ENCODE measurements at places on chromosomes 5 and 9. TPM values are rescaled to one million over a fixed set of nuclear protein-coding genes. Genes with fewer than 3 reads are reported as not detected.
A peak's percentile ranks its signal among the peaks of the same experiment; 100 is the strongest.

GRCh38 chr5:178259623-178260536 lies 27.3 kb upstream of the PHYKPL start:
- DNase-seq = no peak

DNA sequence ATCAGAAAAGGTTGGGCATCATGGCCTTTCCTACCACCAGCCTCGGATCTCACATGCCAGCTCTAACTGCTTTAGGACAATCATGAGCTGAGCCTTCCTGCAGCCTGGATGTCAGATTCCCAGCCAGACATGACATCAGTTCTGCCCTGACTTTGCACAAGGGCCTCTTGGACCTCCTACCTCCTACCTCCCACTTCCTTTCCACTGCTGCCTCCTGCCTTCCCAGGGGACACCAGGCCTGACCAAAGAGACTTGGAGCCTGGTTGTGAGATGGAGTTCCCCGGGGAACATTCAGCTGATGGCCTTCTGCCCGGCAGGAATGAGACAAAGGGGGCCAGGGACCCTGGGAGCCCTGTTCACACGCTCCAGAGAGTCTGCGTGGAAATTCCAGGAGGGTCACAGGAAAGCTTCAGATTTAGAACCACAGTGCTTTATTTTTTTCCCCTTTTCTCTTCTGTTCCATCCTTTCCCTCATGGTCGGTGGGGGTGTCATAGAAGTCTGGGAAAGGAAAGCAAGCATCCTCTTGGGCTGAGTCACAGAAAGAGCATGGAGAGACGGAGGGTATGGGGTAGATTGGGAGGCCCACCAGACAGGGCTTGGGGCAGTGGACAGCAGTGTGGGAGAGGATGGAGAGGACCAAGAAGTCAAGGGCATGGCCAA lies 35.4 kb upstream of the IL17B start:
- no peak for DNase-seq

DNA sequence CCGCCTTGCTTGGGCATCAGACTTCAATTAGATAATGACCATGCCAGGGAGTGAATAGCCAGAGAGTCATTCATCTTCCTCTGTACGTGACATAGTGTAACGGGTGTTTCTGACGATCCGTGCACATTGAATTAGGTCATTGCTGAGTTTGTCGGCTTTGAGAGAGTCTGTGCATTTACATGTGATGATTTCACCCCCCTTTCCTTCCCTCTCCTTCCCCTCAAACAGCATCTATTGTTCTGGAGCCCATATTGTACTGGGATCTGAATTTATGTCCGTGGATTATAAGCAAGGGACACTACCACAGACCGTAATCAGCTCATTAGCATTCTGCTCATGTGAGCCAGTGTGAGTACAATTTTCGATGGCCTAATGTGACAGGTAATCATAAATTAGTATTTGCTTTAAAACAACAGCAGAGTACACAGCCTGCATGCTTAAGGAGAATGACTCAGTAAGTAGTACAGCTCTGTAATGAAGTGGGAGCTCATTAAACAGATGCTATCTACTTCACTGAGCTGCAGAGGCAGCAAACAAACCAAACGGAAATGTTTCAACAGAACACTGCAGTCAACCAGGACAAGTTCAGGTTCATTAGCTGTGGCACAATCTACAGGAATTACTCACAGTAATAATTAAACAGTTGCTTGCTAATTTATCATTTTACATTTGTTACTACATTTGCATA lies 302.1 kb downstream of the CSNK1G3 start:
- DNase-seq = no peak

DNA sequence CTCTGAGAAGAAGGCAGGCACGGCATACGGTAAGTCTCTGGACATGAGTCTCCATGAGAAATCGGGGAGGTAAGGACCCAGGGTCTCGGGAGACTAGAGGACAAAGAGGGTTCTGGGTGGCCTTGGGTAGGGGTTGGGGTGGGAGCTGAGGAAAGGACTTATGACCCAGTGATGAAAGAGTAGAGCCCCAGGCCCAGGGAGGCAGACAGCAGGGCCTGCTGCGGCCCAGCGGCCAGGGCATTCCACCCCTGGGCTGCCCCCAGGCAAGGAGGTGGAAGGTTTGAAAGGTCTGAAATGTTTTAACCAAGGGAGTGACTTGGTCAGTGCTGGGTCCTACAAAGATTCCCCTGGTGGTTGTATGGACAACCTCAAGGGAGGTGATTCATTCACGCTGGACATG lies 89.1 kb downstream of the CRB2 start:
- DNase-seq = no peak

GRCh38 chr9:116208417-116209232 lies 55.0 kb downstream of the PAPPA start:
- no peak for DNase-seq

GRCh38 chr5:83001796-83002381 lies 75.3 kb downstream of the TMEM167A start:
- no peak for DNase-seq

- DNase-seq = no peak
Measured at GRCh38 chr9:36945999-36946398, 88.1 kb downstream of the PAX5 start.

- DNase-seq = no peak
Measured at GRCh38 chr5:177198738-177199137, 65.2 kb downstream of the NSD1 start.

GRCh38 chr5:89421035-89421434 lies 538.1 kb upstream of the MEF2C start:
- no peak for DNase-seq

DNA sequence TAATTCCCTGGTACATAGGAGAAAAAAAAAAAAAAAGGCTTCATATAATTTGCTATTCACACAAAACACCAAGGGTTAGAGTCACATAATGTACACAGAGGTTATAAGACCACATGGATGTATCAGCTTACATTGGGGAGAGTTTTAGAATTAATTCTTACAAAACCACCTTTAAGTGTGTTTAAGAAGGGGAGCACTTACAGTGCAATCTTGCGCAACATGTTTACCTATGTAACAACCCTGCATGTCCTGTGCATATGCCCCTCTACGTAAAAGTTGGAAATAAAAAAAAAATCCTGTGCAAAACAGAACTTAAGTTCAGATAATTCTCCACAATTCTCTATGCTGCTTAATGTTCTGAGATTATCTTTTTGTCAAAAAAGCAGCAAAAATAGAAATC lies 190.0 kb downstream of the DENND1A start:
- no peak for DNase-seq

GRCh38 chr5:159519365-159519764 lies 189.1 kb upstream of the IL12B start:
- DNase-seq = no peak

DNA sequence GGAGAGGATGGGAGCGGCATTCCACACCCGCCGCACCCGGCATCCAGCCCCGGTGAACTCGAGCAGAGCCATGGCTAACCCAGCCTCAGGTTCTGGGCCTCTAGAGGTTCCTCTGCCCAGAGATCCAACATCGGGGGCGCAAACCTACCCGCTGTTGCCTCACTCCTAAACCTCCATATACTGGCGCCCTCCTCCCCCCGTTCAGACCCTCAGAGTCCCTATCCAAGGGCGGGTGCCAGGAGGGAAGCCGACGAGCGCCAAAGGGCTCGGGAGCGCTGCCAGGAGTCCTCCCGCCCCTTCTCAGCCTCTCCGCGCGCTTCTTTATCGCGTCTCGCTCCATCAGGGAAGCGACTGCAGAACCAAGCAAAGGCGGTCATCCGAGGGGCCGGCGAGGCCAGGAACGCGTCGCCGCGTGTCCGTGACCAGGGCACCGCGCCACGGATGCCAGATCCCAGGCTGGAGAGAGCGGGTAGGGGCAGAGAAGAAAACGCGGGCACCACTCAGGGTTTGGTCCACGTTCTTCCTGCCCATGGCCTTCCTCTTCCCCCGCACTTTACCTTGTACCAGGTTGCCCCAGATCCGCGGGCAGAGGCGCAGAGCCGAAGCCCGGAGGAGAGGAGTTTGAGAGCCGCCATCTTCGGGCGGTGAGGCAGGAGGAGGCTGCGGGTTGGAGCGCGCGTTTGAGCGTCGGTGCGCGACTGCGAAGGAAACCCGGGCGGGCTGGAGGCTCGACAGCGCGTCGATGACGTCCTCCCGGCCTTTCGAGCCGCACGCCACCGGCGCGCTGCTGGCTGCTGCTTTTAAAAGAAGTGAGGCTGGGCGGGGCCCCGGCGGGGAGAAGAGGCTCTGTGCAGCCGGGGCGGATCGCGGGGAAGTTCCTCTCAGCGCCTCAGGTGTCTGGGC lies at the start of gene OXCT1:
TSS of gene OXCT1 (minus strand) at position 702 of the 903 bp plus-strand sequence. CDS start at position 635, 67 bp downstream.
- DNase-seq = peak; percentile 67

DNA sequence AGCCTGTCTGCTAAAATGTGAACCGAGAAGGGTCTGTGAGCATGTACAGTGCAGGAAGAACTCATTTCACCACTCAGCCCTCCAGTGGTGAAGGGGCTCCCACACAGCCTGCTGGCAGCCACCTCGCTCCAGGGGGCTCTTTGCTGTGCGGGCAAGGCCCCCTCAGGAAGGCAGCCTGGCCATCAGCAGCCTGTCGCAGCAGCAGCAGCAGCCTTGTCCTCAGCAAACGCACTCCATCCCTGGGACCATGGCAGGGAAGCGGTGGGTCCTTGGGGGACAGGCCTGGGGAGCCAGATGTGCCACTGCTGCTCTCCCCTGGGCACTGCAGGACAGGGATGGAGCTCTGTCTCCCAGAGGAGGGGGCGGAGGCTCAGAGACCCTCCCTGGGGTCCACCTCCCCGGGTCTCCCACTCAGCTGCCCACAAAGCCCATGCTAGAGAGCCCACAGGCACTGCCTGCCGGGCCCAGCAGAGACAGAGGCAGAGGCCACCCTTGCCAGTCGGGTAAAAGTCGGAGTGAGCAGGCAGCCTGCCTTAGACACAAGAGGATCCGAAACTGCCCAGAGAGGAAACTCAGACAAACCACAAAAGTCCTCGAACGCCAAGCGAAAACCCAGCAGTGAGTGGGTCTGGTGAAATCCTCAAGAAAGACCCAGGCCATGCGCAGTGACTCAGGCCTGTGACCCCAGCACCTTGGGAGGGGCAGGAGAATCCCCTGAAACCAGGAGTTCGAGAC lies 8.0 kb downstream of the BRD3 start:
- DNase-seq = no peak

DNA sequence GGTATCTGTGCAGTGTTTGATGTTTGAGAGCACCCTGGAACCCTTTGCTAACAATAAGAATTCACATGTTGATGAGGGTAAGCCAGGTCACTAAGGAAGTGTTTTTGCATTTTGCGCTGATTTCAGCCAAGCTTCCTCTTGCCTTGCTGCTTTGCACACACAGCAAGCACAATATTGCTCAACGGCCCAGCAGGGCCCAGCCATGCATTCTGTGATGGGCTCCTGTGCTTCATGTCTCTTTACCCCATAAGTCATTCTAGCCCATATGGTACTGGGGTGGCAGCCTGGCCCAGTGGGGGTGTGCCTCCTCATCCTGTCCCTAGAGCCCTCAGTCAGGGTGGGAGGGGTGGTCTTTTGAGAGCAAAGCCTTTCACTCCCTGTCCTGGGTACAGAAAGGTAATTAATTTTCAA lies 481.3 kb downstream of the GADD45G start:
- DNase-seq = no peak

- no peak for DNase-seq
Measured at GRCh38 chr9:92064711-92065110, 50.5 kb downstream of the SPTLC1 start.

- no peak for DNase-seq
Measured at GRCh38 chr9:113589407-113589806, 125.9 kb downstream of the RGS3 start.

- DNase-seq = no peak
Measured at GRCh38 chr5:169670769-169671525, 33.9 kb downstream of the DOCK2 start.

DNA sequence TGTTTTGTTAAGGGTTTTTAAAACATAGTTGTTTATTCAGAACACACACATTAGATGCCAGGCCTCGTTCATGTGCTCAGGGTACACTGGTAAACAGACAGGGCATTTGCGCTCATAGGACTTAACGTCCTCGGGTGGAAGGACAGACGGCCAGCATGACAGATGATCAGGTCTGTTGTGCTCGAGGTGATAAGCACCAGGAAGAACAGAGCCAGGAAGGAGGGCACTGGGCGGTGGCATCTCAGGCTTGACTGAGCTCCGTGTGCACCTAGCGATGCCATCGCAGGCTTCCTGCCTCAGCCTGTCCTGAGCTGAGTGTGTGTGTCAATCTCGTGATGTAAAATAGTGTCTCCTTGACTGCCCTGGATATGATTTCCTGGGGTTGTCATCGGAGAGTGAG lies 96.5 kb downstream of the EHMT1 start:
- DNase-seq = no peak

GRCh38 chr9:32293091-32293490 lies 91.4 kb upstream of the ACO1 start:
- no peak for DNase-seq

GRCh38 chr5:22056601-22057000 lies 796.5 kb downstream of the CDH12 start:
- DNase-seq = no peak

DNA sequence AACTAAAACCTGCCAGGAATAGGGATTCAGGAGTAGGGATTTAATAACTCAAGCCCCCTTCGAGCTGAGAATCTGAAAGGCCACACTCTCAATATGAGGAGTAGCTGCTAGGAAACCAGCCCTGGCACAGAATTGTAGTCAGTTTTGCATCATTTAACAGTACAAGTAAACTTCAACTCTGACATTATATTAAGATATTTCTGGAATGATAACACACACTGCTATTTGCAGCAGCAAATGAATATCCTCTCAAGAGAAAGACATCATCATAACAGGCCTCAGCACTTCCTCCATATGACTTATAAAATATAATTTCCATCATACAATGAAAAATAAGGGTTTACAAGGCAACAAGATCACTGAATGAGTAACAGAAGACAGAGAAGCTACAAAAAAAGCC lies 138.2 kb upstream of the RFX3 start:
- no peak for DNase-seq

DNA sequence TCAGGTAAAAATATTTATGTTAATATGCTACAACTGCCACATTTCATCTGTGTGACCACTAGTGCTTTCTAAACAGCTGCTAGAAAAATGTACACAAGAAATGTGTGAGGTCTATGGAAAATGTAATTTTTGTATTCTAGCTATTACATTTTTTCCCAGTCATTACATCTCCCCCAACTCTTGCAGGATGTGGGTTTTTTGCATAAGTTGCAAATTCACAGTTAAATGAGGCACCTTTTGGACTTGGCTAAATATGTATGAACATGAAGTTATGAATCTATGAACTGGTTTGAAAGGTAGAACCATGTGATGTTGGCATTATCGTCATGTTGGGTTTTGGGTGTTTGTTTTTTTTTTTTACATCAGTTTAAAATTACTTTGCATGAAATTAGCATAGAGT lies 590.4 kb upstream of the WWC1 start:
- DNase-seq = no peak

FGD3 gene
- total RNA-seq = 3.3 TPM

KCNV2 gene
- total RNA-seq = not detected

TXNDC8 gene
- total RNA-seq = not detected

SIT1 gene
- total RNA-seq = not detected

ACTBL2 gene
- total RNA-seq = 0.07 TPM

C9orf50 gene
- total RNA-seq = not detected

CD274 gene
- total RNA-seq = 2.5 TPM

OCLN gene
- 56.7 TPM for total RNA-seq

SLC35D2 gene
- 32.5 TPM for total RNA-seq

NPR2 gene
- 18.8 TPM for total RNA-seq

ZNF879 gene
- total RNA-seq = not detected

FAM151B gene
- 1.2 TPM for total RNA-seq

Measured in HCT116 (cell line).